ENCODE measurements at places on chromosomes 16 and 17.

GRCh38 chr16:68972720-68973119, 129.4 kb downstream of the TANGO6 start:
- peak; percentile 73 for DNase-seq

GRCh38 chr17:77763023-77763422, 195.5 kb upstream of the TNRC6C start:
- DNase-seq: no peak

- DNase-seq: no peak
Observed at GRCh38 chr16:4468972-4469371, 5.5 kb downstream of the NMRAL1 start.

GRCh38 chr17:4509401-4509800, 10.7 kb downstream of the SPNS2 start:
- no peak for DNase-seq
